ENCODE measurements at places on chromosomes 6 and 20.

DNA sequence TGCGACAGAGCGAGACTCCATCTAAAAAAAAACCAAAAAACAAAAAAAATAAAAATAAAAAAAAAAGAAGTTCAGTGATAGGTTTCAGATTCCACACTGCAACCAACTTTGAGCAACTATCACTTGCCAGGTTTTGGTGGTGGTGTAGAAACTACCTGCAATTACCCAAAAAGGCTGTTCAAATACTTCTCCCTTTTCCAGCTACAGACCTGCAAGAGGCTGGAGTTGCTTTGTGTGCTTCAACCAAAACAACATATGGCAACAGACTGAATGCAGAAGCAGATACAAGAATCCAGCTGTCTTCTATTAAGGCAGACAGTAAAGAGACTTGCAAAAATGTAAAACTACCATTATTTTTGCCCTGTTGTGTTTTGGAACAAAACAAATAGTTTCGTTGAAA lies 9.3 kb upstream of the BCAS1 start:
- DNase-seq: no peak

- no peak for DNase-seq
Measured at GRCh38 chr20:1364106-1364505, 28.7 kb downstream of the FKBP1A start.

DNA sequence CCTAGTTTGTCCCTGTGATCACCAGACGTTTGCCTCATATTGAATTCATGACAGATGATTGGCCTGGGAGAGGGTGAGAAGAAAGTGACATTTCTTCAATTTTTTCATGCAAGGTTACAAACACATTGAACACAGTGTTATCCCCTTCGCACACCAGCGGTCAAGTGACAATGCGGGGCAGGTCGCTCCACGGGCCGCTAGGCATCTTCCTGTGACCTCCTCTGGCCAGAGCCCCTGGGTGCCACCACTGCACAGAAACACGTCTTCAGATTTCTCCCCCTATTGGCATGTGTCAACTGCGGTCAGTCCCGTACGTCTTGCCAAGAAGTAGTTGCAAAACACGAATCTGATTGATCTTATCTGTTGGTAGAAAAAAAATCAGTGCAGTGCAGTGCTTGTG lies 97.1 kb downstream of the PXDC1 start:
- no peak for DNase-seq

GRCh38 chr6:47413752-47414422 lies 63.7 kb upstream of the CD2AP start:
- DNase-seq: peak; percentile 84

- peak; percentile 40 for DNase-seq
Measured at GRCh38 chr6:8219352-8219943, 117.1 kb upstream of the EEF1E1 start.

- DNase-seq: no peak
Measured at GRCh38 chr20:2729251-2729713, 36.7 kb downstream of the EBF4 start.

GRCh38 chr6:52144196-52145076 lies 41.7 kb upstream of the IL17A start:
- DNase-seq: no peak

GRCh38 chr20:50810063-50810462 lies 15.2 kb downstream of the BCAS4 start:
- DNase-seq: no peak

DNA sequence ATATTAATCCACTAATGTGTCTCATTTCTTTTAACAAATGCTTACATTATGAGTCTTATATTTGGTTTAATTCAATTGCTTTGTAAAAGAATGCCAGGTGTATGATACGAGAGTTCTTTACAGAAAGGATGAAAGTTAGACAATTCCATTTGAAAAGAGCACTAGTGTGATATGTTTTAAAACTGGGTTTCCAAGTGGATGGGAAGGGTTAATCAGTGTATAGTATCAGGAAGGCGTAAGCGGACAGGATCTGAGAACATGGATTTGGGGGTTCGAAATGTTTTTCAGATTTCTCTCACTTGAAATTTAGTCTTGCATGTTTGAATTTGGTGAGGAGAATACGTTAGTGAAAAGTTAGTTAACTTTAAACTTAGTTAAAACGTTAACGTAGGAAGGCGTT lies 2.6 kb downstream of the FOXO3 start:
- no peak for DNase-seq

DNA sequence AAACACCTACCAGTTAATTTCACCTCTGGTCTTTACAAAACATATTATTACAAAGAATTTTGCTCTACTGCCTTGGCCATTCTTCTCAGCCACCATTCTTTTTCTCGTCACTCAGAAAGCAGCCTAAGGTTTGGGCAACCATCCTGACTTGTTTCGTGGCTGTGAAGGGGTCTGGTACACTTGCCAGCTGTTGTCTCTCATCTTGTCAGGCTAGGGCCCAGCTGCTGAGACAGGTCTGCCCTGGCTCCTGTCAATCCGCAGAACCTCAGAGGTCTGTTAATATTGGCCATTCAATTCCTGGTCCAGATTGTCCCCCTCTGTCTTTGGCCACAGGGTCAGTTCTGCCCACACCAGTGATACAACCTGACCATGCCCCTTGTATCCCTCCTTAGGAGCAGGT lies 197.7 kb downstream of the UBE3D start:
- DNase-seq: no peak

- DNase-seq: no peak
Measured at GRCh38 chr6:96304997-96305396, 216.6 kb upstream of the UFL1 start.

DNA sequence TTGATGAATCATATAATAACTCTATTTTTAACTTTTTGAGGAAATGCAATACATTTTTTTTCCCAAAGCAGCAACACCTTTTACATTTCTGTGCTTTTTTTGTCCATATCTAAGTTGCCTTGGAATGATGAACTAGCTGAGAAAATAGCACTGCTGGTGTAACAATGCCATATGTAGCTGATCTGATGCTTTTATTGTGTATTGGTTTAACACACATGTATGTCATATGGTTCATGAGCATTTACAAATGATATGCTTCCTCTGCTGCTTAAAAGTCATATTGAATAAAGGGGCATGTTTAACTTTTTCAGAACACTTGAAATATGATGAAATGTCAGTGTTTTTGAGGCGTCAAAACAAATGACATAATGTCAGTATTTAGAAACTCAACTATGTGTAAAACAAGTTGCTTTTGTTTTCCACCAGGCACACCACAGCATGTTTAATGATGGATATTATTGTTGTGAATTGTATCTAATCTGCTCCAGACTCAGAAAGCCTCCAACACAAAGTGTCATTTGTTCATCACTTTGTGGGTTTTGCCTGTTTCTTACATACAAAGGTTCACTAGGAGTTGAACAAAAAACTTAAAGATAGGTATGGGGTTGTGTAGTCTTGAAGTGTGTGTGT lies 775.8 kb upstream of the FLRT3 start:
- no peak for DNase-seq

GRCh38 chr20:15310361-15310760 lies 972.9 kb upstream of the FLRT3 start:
- no peak for DNase-seq

DNA sequence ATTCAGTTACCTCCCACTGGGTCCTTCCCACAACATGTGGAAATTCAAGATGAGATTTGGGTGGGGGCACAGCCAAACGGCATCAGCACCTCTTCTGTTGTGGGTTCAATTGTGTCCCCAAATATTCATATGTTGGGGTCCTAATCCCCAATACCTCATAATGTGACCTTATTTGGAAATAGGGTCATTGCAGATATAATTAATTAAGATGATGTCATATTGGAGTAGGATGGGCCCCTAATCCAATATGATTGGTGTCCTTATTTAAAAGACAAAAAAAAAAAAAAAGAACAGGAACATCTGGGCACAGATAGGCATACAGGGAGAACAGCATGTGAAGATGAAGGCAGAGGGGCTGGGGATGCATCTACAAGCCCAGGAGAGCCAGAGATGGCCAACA lies 89.4 kb downstream of the BFSP1 start:
- no peak for DNase-seq

DNA sequence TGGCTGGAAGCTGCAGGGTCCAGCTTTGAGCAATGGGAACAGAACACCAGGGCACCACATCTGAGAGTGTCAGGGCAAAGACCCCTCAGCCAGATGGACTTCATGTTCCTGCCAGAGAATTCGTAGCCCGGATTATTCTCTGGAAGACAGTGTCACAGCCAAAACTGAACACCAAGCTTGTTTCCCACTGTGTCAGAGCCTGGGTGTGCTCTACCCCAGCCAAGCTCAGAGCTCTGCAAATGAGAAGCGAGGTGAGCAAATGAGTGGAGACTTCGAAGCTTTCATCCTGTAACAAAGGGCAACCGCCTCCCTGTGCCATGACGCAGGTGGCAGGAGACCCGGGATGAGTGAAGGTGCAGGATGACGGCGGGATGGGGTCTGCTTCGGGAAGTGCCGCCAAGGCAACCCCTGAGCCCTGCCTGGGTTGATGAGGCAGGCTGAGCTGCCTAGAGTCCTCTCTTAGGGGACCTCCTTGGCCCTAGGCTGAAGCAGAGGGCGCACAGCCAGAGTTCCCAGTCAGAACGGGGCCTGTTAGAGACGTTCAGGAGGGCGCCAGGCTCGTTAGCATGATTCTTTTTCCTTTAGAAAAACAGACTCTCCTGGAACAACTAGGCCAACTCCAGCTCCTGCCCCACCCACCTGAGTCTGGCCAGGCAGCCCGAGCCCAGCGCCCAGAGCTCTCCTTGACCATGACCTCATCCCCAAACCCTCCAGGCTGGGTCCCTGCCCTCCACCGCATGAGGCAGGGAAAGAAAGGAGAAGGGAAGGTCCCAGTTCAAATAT lies 187.7 kb downstream of the SOD2 start:
- no peak for DNase-seq

DNA sequence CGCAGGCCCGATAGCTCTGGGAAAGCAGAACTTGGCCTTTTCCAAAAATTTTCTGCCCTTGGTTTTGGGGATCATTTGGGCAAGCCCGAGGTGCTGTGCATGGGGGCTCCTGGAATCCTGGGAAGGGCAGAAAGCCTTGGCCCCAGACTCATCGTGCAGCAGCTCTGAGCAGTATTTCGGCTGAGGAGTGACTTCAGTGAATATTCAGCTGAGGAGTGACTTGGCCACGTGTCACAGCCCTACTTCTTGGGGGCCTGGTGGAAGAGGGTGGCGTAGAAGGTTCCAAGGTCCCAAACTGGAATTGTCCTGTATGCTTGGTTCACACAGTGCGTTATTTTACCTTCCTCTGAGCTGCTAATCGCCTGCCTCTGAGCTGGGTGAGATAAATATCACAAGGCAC lies 1.1 kb upstream of the BMP2 start:
- DNase-seq: no peak

DNA sequence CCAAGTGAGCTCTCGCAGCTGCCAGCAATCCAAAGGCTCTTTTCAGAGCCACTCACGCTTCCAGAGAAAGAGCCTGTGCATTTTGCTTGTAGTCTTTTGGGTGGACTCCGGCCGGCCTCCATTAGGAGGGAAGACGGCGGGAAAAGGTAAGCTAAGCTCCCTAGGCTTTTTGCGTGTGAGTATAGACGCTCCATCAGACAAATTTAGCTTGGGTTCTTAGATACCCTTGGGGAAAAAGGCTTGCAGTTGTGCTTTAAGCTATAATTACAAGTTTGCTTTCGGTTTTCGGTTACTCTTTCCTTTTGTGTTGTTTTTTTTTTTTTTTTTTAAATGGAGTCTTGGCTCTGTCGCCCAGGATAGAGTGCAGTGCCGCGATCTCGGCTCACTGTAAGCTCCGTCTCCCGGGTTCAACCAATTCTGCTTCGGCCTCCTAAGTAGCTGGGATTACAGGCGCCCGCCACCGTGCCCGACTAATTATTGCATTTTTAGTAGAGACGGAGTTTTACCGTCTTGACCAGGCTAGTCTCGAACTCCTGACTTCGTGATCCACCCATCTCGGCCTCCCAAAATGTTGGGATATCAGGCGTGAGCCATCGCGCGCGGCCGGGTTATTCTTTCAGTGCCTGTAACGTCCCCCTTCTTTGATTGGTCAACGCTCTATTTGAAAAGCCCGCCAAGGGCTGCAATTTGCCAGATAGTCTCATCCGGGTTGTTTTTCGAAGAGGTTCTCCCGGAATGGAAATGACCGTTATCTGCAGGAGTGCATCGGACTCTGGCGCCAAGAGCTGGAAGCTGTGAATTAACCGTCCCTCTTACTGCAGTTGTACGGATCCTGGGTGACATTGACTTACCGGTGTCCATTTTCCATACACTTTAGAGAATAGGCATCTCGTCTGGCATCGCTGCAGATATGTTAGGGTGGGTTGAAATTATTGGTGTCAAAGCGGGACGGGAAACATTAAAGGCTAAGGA lies 18.1 kb downstream of the OR2B2 start:
- peak; percentile 97 for DNase-seq

DNA sequence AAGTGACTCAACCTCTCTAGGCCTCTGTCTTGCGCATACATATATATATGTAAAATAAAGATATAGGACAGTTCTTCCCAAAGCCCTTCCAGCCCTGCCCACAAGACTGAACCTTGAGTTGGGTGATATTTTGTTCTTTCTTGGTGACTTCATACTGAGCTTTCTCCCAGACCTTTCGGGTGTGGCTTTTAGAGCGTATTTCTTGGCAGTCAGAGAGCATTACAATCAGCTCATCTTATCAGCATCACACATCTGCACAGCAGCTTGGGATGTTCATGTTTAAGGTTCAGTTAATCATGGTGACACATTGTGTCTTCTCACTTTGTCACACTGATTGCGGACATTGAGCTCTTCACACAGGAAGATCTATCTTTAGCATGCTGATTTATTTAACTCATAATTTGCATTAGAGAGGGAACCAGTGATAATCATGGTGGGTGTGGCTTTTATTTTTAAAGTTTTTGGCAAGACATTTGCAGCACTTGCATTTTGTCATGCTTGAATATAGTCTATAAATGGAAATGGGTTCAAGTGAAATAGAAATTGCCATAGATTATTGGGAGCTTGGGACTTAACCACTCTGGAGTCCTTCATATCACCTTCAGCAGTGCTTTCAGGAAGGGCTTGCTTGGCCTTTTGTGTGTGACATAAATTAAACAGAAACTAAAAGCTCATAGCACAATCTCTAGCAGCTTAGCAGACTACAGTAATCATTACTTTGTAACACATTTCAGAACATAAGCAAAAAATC lies 8.3 kb downstream of the KIF3B start:
- peak; percentile 86 for DNase-seq

- DNase-seq: no peak
Measured at GRCh38 chr20:24011282-24011681, 22.7 kb upstream of the GGTLC1 start.

Data from erythroblast (primary cell).